ENCODE measurements at places on chromosomes 7 and 10.
A peak's percentile ranks its signal among the peaks of the same experiment; 100 is the strongest.

DNA sequence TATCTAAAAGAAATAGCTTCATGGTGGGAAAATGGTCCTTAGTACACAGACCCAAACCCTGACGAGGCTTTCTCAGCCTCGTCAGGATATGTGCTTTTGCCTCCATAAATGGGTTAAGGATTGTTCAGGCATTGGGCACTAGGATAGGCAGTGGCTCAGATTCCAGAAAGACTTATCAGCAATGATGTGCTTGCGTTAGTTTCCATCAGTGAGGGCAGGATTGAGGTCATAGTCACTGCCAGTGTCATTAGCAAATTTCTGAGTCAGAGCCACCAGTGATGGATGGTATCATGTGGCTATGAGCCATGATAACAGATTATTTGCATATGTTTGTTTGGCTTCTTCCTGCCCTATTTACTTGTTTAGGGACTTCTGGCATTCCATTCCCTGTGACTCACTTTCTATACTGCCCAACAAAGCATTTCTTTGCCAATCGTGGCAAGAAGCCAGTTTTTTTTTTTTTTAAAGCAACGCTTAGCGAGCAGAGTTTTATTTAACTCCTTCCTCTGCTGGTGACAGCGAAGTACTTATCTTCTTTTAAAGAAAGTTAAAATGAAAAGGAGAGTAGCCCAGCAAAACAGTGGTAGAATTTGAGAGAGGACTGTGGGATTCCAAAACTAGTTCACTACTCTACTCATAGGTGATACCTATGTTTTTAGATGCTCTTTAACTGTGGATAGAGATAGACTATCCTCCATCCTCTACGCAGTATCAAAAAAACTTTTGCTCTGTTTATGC, 44.4 kb downstream of the MYPN start:
- DNase-seq: no peak

GRCh38 chr10:759898-760477, 70.5 kb upstream of the DIP2C start:
- DNase-seq: no peak

DNA sequence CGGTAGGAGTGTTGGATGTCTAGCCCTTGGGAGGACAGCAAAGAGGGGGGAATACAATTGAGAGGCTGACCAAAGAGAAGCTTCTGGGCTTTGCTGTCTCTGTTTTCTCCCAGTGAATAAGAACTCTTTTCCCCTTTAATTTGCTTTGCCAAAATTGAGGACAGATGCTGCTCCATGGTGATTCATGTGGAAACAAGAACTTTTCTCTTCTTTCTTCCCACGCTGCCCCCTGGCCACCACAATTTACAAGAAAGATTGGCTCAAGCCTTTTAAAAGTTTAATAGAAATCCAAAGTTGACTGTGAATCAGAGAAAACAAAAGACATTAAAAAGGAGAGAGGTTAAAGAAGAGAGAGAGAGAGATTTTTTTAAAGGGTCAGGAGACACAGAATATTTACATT, 49.0 kb downstream of the PRR15 start:
- DNase-seq: no peak

DNA sequence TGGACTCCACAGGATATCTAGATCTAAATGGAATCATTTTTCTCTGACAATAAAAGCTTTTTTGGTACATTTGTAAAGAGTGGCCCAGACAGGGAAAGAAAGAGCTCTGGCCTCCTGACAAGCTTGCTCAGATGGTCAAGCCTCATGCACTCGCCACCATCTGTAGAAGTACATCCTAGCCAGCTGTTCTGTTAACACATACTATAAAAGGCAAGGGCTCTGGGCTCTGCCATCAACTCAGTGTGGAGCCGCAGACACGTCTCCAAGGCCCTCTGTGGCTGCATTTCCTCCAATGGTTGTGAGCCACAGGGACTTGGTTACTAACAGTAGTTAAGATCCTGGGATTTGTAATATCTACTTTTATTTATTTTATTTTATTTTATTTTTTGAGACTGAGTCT, 70.8 kb upstream of the KDM7A start:
- DNase-seq: no peak

- peak; percentile 47 for DNase-seq
These were observed 1.6 kb downstream of the PHTF2 start for GRCh38 chr7:77800158-77800557.

DNA sequence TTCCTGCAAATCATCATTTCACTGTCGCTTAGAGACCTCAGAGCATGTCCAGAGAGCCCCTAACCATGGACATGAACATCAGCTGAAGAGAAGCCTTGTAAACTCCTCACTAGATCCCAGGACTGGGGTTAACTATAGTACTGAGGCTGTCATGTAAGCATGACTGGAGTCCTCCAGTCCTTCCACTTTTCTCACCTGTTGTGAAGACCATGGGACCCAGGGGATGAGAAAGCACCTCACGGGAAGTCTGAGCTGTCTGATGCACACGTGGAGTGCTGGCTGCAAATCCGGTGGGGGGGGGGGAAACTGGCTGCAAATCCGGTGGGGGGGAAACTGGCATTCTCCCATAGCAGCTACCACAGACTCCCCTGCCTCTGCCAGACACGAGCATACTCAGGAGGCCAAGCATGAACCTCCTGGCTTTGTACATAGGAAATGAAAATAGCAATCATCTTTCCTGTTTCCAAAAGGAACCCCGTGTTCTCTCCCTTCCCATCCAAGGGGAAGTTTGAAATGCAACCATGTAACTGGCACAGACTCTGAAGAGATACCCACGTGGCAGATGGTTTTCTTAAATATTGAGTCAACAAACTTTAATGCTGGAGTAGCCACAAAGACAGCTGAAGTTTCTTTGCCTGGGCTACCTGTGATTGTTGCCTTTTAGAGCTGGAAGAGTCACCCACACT, 261.4 kb downstream of the ZMYND11 start:
- no peak for DNase-seq

DNA sequence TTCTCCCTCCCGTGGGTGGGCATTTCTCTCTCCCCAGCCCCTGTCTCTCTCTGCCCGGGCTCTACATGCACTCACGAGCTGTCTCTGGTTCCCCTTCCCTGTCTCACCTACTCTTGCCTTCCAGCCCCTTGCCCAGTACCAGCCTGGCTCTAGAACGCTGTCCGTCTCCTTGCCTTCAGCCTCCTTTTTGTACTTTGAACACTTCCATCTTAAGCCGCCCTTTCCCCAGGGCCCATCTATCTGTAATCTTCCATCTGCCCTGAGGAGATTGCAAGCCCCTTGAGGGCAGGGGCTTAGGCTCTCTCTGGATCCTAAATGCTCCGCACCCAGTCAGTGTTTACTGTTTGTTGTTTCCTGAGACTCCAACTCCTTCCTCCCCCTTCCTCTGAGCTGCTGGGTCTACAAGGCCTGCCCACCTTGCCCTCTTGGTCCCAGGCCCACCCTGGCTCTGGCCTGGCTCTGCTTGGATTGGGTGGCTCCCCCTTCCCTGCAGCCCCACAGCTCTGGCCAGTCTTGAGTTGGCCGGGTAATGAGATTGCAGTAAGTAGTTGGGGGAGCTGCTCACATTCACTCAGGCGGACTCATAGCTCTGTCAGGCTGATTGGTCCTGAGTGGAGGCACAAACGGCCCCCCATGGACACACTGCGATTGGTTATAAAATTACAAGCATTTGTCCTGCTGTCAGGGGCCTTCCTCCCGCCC, 28.3 kb downstream of the POLL start:
- no peak for DNase-seq

- DNase-seq: no peak
These were observed 409.5 kb downstream of the GLRX3 start for GRCh38 chr10:130545697-130546096.

DNA sequence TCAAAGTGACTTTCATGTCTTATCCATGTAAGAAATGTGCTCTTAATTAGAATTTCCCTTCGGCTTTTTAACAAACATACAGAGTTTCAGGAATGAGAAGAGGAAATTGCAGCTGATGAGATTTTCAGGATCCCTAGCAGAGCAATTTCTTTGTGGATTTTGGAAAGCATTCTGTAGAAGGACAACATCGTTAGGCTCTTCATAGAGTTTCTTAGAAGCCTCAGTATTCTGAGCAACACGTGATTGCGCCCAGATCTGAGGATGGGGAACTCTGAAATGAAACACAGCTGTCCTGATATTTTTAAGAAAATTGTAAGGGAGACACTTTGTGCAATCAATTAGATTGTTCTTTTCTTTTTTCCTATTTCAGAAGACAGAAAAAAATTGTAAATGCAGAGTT, 85.8 kb downstream of the LHFPL3 start:
- DNase-seq: no peak

GRCh38 chr10:102997998-102998397, 79.9 kb downstream of the CNNM2 start:
- no peak for DNase-seq

- no peak for DNase-seq
These were observed 49.2 kb downstream of the SVIL start for GRCh38 chr10:29585488-29585976.

- no peak for DNase-seq
These were observed 16.2 kb downstream of the MALSU1 start for GRCh38 chr7:23315366-23315765.

DNA sequence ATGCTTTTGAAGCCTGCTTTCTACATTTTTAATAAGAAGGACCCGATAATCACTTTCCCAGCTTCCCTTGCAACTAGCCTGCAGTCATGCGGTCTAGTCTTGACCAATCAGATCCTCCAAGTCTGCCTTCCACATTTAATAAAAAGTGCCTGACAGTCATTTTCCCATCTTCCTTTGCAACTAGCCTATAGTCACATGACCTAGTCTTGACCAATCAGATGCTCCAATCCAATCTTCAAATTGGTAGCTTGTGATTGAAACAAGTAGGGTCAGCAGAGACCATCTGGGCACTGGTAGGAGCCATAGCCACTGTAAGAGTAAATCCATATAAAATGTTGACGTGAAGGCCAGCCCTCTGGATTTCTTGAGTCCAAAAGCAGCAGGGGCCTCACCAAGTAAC, 80.0 kb downstream of the NPTX2 start:
- no peak for DNase-seq

- DNase-seq: no peak
These were observed 237.1 kb upstream of the NRP1 start for GRCh38 chr10:33571616-33572015.

- no peak for DNase-seq
These were observed 9.9 kb downstream of the SOSTDC1 start for GRCh38 chr7:16455591-16455990.

GRCh38 chr7:155263581-155264143, 34.0 kb upstream of the INSIG1 start:
- no peak for DNase-seq

GRCh38 chr7:158320328-158320727, 267.3 kb downstream of the PTPRN2 start:
- no peak for DNase-seq

DNA sequence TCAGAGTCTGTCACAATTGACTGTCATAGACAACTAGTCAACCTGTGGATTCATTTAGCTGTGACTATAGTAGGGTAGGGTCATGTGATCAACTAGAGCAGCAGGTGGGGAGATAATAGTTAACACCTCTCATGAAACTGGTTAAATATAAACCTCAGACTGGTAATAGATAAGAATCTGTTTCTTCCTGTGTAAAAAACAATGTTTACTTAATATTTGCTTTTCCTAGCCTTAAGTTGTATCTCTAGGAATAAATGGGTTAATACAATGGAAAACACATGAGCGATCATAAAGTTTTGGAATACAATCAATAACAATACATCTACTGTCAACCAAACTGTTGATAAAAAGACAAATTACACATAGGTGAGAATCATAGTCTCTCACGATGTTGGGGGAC, 43.4 kb upstream of the ITGB8 start:
- DNase-seq: no peak

GRCh38 chr7:75958802-75959543, 35.4 kb downstream of the TMEM120A start:
- DNase-seq: no peak

DNA sequence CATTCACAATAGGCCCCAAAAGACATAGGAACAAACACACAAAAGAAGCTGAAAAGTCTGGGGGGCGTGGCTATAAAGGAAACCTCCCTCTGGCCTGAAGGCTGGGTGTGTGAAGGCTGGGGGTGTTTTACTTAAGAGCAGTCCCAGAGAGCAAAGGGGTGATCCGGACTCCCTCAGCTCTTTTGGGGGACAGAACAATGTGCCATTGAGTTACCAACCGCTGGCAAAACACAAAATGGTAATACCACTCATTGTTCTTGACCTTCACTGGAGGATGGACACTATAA, 189.0 kb downstream of the COBL start:
- DNase-seq: no peak

DNA sequence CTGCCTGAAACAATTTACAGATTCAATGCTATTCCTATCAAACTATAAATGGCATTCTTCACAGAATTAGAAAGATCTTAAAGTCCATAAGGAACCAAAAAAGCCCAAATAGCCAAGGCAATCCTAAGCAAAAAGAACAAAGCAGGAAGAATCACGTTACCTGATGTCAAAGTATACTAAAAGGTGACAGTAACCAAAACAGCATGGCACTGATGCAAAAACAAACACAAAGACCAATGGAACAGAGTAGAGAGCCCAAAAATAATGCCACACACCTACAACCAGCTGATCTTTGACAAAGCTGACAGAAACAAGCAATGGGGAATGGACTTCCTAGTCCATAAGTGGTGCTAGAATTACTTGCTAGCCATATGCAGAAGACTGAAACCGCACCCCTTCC, 166.0 kb downstream of the KMT2E start:
- DNase-seq: no peak

DNA sequence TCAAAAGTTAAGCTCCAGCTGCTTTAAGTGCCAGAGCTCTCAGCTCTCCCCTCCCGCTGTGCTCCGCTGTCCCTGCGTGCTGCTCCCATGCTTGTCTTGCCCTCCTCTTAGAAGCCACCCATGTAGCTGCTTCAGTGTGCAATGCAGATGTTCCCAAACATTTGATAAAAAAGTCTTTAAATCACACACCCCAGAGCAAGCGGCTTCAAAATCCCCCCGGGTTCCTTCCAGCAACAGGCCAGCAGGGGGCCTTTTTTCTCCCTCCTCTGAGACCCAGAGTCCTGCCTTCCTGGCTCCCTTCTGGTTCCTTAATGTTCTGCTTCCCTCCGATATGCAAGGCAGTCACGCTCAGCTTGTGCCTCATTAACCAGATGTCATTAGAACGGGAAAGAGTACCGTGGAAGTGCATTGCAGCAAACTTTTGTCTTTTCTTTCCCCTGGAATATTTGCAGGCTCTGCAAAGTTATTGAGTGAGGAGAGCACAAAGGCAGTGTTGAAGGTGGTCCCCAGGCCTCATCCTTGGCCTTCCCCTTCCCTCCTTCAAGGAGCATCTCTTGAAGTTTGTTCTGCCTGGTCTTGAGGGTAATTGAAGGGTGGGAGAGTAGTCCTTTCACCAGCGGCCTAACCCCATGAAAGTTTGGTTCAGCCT, 25.5 kb downstream of the LDB3 start:
- DNase-seq: peak; percentile 18

Measured in CD4-positive, alpha-beta T cell treated with Interleukin-15 for 4 hours (primary cell).